ENCODE measurements at places on chromosomes 5 and 9.

DNA sequence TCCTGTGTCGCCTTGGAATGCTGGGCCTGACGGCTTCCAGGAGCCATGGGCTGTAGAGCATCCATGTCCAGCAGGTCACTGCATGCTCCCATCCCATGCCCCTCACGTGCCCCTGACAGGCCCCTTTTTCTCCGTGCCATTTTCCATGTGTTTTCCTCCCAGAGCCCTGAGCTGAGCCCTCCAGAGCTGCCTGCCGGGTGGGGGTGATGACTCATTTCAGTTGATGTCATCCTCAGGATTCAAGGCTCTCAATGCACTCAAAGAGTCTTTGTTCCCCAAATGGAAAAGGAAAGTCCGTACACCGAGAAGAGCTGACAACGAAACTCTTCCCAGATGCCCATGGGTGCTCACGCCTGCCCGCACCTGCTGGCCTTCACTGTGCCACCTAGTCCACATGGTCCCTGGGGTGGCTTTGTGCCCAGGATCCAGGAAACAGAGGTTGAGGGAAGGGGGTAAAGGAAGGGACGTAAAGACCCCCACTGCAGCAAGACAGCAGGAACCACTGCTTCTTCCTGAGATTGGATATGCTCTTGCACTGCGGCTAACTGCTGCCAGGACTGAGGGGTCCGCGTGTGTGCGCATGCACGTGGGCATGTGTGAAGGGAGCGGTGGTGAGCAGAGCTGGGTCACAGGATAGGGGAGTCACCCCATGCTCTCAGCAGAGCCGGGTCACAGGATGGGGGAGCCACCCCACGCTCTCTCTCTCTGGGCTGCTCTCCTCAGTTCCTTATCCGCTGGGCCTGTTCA, 27.6 kb downstream of the COL15A1 start:
- no peak for DNase-seq

GRCh38 chr5:79227484-79228025, 8.4 kb upstream of the JMY start:
- DNase-seq: no peak

- no peak for DNase-seq
These were observed 91.7 kb downstream of the HRH2 start for GRCh38 chr5:175749591-175749990.

DNA sequence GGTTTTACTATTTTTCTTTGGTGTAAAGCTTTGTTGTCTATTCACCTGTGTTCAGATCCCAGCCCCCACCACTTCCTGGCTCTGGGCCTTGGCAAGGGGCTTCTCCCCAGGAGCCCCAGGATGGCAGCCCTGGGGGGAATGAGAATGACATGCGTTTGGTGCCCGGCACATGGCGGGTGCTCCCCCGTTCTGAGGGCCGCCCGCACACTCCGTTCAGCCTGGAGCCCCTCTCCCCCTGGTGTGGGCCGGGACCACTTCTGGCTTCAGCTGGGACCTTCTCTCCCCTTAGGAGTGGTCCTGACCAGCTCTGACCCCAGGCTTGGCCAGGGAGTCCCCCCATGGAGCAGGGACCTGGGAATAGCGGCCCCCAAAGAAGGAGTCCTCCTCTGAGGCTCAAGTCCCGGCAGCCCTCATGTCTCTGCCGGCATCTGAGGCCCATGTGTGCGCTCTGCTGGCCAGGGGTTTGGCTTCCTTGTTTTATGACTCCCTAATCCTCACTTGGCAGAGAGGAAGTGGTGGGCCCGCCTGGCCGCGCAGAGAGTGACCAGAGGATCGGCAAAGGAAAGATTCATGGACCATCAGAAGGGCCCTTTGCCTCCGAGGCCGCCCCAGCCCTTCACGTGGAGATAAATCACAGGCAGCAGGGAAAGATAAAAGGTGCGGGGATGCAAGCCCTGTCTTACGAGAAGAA, 57.0 kb upstream of the LMX1B start:
- DNase-seq: no peak

- no peak for DNase-seq
These were observed 3.5 kb downstream of the PAM start for GRCh38 chr5:102758576-102758975.

GRCh38 chr9:89305868-89306267, 5.1 kb upstream of the CKS2 start:
- DNase-seq: no peak

GRCh38 chr5:123997064-123997461, 485.1 kb downstream of the CSNK1G3 start:
- no peak for DNase-seq

- no peak for DNase-seq
These were observed 90.7 kb downstream of the NR3C1 start for GRCh38 chr5:143312822-143313221.

GRCh38 chr9:111442360-111443027, 41.7 kb downstream of the ECPAS start:
- DNase-seq: no peak

DNA sequence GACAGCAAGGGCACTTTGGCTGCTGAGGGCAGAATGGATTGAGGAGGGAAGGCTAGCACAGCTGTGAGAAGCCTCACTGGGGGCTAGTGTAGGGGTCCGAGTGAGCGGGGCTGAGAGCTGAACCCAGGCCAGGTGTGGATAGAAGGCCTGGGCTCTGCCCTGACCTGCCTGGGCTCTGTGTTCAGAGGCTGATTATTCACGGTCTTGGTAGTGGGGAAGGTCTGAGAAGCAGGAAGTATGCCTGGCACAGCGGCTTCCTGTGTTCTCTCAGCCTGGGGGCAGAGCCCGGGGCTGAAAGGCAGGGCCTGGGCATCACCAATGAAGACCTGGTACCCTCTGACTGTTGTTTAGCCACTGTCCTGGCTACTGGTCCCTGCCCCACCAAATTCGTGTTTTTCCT, 136.4 kb upstream of the TBC1D2 start:
- DNase-seq: no peak

- no peak for DNase-seq
These were observed 76.8 kb downstream of the PRLR start for GRCh38 chr5:35153375-35153932.

DNA sequence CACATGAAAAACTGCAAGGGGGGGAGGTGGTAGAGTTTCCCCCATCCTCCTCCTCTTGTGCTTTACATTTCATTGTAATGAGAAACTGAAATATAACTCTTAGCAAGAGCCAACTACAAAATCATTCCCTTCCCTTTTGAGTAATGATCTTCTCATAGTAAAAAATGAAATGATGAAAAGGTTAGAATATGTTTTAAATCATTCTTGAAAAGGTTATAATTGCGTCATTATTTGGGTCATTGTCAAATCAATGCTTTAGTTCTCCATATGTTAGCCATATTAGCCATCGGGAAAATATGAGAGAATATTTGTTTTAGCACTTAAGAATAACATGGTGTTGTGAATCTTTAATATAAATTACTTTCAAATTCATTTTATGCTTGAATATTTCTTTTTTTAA, 1185.0 kb upstream of the CDH18 start:
- no peak for DNase-seq

GRCh38 chr9:96617439-96618185, 2.0 kb downstream of the CDC14B start:
- DNase-seq: peak; percentile 17

- DNase-seq: no peak
These were observed 117.2 kb upstream of the PITX1 start for GRCh38 chr5:135151256-135151655.

GRCh38 chr5:141121563-141121962, at the start of gene PCDHB4:
Gene PCDHB4, plus strand, starts transcription at chr5:141121818. Its CDS starts 181 bp downstream, at chr5:141121999.
- DNase-seq: peak; percentile 48

DNA sequence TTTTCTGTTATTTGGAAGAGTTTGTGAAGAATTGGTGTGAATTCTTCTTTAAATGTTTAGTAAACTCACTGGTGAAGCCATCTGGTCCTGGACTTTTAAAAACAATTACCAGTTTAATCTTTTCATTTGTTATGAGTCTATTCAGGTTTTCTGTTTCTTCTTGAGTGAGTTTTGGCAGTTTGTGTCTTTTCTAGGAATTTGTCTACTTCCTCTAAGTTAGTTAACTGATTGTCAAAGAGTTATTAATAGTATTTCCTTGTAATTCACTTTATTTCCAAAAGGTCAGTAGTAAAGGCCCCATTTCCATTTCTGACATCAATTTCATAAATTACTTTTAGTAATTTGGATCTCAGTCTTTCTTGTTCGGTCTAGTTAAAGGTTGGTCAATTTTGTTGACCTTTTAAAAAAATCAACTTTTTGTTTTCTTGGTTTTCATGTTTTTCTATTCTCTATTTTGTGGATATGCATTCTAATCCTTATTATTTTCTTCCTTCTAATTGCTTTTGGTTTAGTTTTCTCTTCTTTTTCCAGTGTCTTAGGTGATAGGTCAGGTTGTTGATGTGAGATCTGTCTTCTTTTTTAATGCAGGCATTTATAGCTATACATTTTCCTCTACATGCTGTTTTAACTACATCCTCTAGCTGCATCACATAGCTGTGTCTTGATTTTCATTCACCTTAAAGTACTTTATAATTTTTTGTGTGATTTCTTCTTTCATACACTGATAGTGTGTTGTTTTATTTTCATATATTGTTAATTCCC, 7.3 kb upstream of the SMIM3 start:
- no peak for DNase-seq

- no peak for DNase-seq
These were observed 35.3 kb upstream of the SPDL1 start for GRCh38 chr5:169548315-169548714.

DNA sequence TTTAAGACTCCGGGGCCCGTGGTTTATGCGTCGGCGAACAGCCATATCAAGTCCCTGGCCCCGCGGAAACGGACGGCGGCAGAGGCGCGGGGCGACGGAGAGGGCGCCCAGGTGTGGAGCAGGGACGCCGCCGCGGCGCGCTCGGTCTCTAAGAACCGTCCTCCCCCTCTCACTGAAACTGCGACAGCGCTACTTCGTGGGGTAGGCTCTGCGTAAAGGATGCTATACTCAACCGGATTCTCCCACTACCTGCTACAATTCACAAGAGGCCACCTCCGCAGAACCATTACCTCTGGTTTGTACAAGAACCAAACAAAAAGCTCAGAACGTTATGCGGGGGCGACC, 404 bp downstream of the MRNIP start:
- peak; percentile 39 for DNase-seq

DNA sequence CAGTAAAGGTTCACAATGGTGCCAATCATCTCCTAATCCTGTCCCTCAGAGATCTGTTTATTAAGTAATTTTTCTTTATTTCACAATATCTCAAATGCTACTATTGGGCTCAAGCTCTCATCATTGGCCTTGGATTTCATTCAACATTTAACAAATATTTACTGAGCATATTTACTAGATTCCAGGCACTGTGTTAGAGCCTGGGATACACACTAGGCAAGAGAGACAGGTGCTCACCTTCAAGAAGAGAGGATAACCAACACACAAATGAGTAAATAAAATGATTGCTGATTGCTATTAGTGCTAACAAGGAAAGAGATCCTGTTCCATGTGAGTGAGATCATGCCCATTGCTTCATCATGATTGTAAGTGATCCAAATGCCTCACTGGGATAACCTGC, 27.4 kb downstream of the PPP2R2B start:
- DNase-seq: no peak

DNA sequence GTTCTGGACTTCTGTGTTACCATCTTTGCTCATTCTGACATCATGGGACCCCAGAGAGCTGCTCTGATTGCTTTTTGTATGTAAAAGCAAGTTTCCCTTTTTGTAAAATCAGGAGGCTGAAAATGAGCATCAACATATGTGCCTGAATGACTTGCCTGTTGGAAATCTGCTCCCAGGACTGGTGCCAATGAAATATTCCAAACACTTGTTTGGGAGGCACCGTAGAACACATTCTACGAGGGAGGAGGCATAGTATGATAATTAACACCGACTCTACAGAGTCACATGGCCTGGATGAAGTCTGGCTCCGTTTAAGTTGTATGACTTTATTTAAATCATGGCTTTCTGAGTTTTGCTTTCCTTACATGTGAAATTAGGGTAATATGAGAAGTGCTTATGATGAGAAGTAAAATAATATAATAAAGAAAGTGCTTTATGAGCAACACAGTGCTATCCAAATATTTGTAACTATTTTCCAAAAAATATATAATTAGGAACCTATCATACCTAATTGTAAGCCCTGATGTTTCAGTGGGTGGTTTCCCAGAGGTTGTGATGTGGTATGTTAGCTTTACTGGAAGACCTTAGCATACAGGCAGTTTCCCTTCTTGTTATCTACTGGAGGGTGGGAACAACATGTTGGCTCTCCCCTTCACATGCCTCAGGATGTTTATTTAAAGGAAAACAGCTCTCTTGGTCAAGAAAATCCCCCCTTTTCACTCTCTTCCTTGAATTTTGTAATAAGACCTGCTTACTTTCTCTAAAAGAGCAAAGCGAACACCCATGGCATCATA, 238.1 kb downstream of the FBXL7 start:
- DNase-seq: no peak

DNA sequence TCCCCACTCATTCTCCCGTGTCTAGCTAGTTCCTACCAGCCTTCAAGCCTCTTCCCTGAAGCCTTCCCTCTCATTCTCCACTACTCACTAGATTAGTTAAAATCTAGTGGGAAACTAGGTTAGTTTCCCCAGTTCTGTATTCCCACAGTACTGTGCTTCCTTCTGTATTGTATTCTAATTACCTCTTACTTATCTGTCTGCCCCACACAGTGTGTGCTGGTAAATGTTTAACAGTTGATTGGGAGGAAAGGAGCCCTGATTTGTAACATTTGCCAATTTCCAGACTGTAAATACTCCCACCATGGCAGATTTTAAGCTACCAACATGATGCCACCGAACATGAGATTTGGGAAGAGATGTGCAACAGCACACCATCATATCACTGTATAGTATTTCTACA, 8.3 kb downstream of the KLHL3 start:
- no peak for DNase-seq

GRCh38 chr9:133981958-133982681, 10.0 kb downstream of the VAV2 start:
- peak; percentile 10 for DNase-seq

DNA sequence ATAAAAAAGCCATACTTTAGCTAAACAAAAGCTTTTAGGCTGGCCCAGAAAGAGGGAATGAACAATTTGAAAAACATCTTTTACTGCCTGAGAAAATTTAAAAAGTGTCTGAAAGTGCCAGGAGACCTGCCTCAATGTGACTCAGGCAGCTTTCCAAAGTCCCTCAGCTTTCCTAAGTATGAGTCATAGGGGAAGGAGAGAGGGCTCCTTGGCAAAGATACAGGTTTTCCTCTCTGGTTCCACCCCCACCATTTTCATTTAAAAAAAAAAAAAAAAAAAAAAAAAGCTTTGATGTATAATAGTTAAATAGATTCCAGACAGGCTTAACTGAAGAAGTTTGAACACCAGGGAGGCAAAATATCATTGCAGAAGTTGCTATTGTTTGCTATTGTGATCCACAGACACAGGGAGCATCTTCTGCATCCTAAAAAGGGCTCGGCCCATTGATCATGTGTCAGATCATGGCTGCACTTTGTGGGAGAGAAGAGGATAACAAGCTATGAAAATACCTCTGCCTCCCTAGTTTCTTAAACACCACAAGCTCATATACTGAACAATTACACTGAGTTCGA, 71.5 kb downstream of the MRPS27 start:
- DNase-seq: peak; percentile 64

DNA sequence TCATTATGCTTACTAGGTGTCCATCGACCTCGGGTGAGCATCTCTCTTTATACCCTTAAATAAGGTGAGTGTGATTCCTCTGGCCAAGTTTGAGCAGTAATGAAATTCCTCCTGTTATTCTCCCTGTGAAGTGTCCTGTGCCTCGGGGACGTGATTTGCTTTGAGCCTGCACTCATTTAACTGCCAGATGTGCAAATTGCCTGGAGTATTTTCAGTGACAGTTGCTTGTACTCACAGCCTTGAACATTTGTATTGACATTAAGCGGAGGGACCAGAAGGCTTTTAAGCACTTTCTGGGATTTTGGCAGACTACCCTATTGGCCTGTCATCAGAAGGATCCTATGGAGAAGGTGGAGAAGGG, 126.9 kb downstream of the DOCK2 start:
- no peak for DNase-seq

Measured in body of pancreas (tissue), 4 donors.